Mammary microvascular endothelial cell (primary cell): ENCODE measurements at places on chromosomes 5 and 9. TPM values are rescaled to one million over a fixed set of nuclear protein-coding genes. Genes with fewer than 3 reads are reported as not detected.

SLC6A18 gene
- not detected in 2 replicates for total RNA-seq

ZNF300 gene
- total RNA-seq = 3.4 and 3.7 TPM in 2 replicates

OTP gene
- total RNA-seq = not detected in 2 replicates

FOXI1 gene
- not detected in 2 replicates for total RNA-seq

TCF7 gene
- 0.20 and 0.64 TPM in 2 replicates for total RNA-seq

ACOT12 gene
- total RNA-seq = not detected in 2 replicates

PDE8B gene
- not detected in 2 replicates for total RNA-seq

MEIKIN gene
- total RNA-seq = not detected in 2 replicates

PROB1 gene
- total RNA-seq = 2.5 and 3.6 TPM in 2 replicates

ZFP37 gene
- total RNA-seq = 0.60 and 0.89 TPM in 2 replicates

MLANA gene
- not detected in 2 replicates for total RNA-seq

AFAP1L1 gene
- total RNA-seq = 69.0 and 72.3 TPM in 2 replicates

EIF4E1B gene
- not detected in 2 replicates for total RNA-seq

NRG2 gene
- total RNA-seq = 0.69 and 1.1 TPM in 2 replicates

DMGDH gene
- 0.13 and 0.15 TPM in 2 replicates for total RNA-seq

SEPTIN8 gene
- 45.8 and 52.3 TPM in 2 replicates for total RNA-seq

FUBP3 gene
- total RNA-seq = 21.5 and 23.4 TPM in 2 replicates

GZMA gene
- not detected in 2 replicates for total RNA-seq

DND1 gene
- total RNA-seq = 0.10 and 0.80 TPM in 2 replicates

LTC4S gene
- not detected in 2 replicates for total RNA-seq

MVB12B gene
- total RNA-seq = 4.3 and 5.2 TPM in 2 replicates

SCGB3A2 gene
- not detected in 2 replicates for total RNA-seq
